ENCODE measurements at places on chromosomes 4 and X.
A peak's percentile ranks its signal among the peaks of the same experiment; 100 is the strongest.

DNA sequence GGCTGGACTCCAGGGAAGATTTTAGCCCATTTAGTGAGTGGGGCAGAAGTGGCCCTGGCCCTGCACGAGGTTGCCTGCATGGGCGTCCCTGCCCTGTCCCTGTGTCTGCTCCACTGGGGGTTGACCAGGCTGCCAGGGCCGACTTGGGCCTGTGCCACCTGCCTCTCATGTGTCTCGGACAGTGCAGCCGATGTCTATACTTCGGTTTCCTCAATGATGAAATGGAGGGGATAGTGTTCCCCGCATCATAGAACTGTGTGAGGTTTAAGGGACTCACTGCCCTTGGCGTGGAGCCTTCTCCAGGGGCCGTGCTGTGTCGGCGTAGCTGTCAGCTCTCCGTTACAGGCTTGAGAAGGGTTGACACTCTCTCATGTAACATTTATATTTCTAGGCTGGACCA is 27.0 kb upstream of the MSANTD1 start:
- no peak for DNase-seq

DNA sequence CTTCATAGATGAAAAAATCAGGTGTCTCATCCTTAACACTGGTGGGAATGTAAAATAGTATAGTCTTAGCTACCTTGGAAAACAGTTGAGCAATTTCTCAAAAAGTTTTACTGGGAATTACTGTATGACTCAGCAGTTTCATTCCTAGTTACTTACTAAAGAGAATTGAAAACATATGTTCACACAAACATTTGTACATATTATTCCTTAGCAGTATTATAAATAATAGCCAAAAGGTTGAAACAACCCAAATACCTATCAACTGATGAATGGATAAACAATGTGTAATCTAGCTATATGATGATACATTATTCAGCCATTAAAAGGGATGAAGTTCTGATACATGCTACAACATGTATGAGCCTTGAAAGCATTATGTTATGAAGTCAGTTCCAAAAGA is 41.7 kb downstream of the RBM46 start:
- no peak for DNase-seq

DNA sequence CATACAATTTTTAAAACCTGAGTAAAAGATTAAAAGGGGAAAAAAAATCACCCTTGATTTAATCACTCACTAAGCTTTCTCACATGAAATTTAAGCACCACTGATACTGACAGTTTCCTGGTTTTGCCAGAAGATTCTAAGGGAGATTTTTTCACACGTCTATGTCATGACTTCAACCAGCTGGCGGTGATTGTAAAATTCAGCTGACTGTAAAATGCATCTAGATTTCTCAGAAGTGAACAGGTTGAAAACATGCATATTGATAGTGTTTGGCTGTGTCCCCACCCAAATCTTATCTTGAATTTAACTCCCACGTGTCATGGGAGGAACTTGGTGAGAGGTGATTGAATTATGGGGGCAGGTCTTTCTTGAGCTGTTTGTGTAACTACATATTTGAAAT is 566.8 kb downstream of the PCDH18 start:
- no peak for DNase-seq

- DNase-seq = no peak
Observed at GRCh38 chrX:104255465-104255864, 732 bp upstream of the ESX1 start.

DNA sequence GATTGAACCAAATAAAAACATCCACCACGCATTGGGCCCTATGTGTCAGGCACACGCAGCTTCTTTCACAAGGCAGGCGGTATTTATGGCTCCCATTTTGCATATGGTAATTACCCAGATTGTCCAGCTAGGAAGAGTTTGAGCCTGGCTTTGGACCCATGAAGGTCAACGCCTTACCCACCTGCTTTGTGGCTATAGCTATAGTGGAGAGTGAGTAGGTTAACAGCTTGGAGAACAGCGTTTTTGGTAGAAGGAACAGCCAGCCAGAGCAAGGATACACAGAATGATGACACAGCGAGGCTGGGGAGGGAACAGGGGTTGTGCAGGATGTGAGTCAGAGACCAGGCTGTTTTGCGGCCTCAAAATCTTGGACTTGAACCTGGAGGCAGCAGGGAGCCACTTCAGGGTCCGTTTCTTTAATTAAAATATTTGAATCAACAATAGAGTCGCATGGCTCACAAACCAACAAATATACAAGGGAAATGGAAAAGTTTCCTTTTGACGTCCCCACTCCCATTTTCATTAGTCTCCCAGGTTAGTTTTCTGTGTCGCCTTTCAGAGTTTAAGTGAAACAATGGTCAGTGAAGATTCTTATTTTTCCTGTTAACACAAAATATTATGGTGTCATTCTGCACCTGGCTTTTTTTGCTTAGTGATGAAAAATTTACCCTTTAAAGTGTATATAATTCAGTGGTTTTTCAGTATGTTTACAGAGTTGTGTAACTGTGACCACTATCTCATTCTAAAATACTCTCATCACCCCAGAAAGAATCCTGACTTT is 118.2 kb upstream of the STX18 start:
- DNase-seq = no peak

GRCh38 chr4:51820443-51821234 is 22.3 kb upstream of the DCUN1D4 start:
- no peak for DNase-seq

GRCh38 chr4:67437974-67438713 is 107.2 kb downstream of the CENPC start:
- no peak for DNase-seq

DNA sequence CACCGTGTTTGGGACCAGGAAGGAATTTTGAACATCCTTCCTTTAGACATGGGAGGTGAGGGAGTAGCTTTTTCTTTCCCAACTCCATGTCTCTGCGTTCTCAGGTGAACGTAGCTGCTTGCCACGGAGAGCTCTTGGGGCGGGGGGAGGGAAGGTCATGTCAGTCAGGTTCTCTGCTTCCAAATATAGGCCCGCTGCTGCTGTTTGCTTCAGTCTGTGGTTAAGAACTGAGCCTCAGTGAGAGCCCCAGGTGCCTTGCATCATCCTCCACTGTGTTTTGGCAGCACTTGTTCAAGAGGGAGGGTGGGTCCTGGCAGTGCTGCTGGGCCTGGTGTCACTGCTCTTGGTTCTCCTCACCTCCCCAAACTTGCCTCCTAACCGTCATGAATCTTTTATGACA is 46.5 kb downstream of the HADH start:
- DNase-seq = peak; percentile 17

DNA sequence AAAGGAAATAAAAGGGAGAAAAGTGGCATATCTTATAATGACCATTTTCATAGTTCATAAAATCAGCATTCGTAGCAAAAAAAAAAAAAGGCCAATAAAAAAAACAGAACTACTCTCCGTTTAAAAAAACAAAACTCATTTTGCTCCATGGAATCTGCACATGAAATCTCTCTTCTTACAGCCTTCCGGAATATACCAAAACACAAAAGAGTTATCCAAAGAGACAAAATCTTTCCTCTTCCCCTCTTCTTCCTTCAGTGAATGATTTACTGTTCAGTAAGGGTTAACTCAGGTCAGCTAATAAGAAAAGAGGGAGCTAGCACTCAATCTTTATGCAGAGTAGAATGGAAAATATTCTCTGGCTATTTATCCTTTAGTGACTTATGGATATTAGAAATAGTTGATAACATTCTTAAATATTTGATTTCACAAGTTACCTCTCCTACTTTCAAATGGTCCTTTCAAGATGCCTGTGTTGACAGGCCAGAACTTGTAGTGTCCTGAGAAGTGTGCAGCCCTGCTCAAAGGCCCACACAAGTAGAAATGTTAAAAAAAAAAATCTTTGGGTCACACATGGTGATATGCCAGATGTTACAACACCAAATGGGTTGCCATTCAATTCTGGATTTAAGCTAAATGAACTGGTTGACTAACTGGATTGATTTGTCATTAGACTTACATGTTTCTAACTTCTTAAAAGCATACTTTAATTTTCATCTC is 42.1 kb downstream of the PDGFC start:
- no peak for DNase-seq

GRCh38 chrX:110216027-110216426 is 101.9 kb downstream of the AMMECR1 start:
- no peak for DNase-seq

- no peak for DNase-seq
Observed at GRCh38 chr4:98399915-98400314, 138.7 kb downstream of the RAP1GDS1 start.

GRCh38 chr4:41530741-41531140 is 7.2 kb upstream of the LIMCH1 start:
- DNase-seq = no peak

DNA sequence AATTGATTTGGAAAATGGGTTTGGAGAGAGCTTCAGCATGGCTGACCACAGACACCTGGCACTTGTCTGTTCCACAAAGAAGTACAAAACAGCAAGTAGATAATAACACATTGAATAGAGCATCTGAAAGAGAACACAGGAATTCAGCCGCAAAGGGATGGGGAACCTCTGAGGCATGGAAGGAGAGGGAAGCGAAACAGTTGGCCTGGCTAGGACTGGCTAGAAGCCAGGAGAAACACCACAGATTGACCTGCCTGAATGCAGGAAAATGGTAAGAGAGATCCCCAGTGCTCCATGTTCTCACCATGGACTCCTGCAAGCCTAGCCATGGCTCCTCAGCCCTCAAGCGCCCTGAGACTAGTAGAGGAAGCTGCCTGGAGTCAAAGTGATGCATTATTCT is 169.7 kb upstream of the SH3RF1 start:
- no peak for DNase-seq

GRCh38 chr4:2451821-2452785 is 16.8 kb upstream of the RNF4 start:
- no peak for DNase-seq

- no peak for DNase-seq
Observed at GRCh38 chr4:75895744-75896314, 6.4 kb downstream of the PPEF2 start.

DNA sequence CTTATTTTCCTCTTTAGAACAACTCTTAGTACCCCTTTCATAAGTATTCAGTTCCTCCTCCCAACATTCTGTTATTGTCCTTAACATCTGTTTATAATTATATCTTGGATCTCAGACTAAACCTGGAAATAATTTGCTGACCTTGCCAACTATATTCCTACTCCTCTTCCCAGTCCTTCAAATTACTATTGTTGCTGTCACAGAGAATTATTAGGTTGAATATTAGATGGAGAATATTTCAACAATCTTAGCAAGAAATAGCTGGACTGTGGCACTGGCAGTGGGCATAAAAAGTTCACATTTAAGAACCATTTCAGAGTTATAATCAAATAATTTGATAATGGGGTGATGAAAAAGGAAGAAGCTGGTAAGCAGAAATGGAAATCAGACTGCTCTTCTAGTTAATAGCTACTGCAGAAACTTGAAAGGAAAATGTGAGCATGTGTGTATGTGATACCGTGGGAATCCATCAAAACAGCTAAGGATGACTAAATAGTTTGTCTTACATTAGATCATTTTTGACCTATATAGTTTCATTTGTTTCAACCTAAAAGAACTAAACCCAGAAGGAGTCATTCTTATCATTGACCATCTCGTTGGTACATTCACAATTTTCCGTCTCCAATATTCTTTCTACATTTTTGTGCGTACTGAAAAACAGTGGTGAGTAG is 43.3 kb upstream of the PRDM8 start:
- no peak for DNase-seq

- DNase-seq = no peak
Observed at GRCh38 chr4:126251169-126251568, 936.4 kb downstream of the FAT4 start.

DNA sequence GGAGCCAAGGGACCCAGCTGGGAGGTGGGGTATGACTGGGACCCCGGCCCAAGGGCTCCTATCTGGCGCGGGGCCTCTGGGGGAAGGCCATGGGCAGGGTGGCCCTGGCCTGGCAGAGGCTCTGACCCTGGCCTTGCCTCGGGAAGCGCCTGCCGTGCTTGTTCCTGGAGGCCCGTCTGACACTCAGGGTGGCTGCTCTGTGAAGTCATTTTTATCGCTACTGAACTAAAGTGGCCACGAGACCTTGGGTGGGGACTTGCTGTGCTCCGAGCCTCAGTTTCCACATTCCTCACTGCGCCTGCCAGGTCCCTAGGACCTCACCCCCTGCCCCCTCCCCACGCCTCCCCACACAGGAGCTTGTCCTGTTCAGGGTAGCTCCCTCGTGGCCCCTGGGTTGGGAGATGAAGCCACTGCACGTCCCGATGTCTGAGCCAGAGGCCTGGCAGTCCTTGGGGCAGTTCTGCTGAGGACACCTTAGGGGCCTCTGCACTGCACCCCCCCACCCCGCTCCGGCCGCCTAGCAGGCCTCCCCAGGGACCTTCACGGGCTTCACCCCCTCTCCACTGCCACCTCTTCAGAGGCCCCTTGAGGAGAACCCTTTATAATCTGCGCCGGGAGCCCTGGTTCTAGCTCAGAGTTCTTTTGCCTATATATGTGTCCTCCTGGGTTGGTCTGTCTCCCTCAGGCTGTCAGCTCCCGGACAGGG is 639 bp upstream of the SORCS2 start:
- DNase-seq = no peak
